ENCODE measurements at places on chromosomes 12 and 14. TPM values are rescaled to one million over a fixed set of nuclear protein-coding genes. Genes with fewer than 3 reads are reported as not detected.

- peak; percentile 13 for DNase-seq
These were observed 170.6 kb downstream of the OTOGL start for GRCh38 chr12:80269803-80270552.

GRCh38 chr12:60853407-60853806 is 1257.6 kb downstream of the SLC16A7 start:
- no peak for DNase-seq

GRCh38 chr12:83939718-83940117 is 972.9 kb downstream of the SLC6A15 start:
- no peak for DNase-seq

The EEA1 gene
- total RNA-seq, result 18.1 TPM

GRCh38 chr12:98325003-98325402 is 190.4 kb upstream of the TMPO start:
- no peak for DNase-seq

The ANKS1B gene
- 331 TPM for total RNA-seq

DNA sequence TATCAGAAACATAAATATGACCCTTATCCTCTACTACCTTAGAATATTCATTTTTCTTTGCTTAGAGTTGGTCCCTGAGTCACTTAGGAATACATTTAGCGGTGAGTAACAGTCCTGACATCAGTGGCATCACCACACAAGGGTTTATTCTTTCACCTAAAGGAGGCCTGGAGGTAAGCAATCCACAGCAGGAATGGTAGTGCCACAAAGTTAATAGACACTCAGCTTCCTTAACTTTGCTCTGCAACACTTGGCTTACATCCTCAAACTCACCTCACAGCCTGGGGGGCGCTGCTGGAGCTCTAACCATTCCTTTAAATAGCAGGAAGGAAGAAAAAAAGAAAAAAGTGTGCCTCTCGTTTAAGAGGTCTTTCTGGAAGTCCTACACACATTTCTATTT is 29.1 kb downstream of the BBOF1 start:
- DNase-seq, result no peak

- DNase-seq, result no peak
These were observed 150.3 kb downstream of the DPF3 start for GRCh38 chr14:72743626-72744025.

The PTPN21 gene
- total RNA-seq, result 13.2 TPM

DNA sequence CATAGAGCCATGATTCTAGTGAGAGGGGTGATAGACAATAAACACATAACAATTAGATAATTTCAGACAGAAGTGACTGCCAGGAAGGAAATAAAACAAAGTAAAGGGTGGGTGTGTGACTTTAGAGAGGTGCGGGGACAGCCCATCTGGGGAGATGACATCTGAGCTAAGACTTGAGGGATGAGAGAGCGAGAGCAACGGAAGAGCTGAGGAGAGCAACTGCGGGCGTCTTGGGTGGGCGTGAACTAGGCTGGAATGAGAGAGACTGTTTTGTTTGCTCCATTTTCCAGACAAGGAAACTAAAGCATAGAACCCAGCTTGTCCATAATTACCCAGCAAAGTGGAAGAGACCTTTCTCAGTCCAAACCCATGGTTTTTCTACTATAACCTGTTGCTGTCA is 25.3 kb downstream of the NRXN3 start:
- no peak for DNase-seq

DNA sequence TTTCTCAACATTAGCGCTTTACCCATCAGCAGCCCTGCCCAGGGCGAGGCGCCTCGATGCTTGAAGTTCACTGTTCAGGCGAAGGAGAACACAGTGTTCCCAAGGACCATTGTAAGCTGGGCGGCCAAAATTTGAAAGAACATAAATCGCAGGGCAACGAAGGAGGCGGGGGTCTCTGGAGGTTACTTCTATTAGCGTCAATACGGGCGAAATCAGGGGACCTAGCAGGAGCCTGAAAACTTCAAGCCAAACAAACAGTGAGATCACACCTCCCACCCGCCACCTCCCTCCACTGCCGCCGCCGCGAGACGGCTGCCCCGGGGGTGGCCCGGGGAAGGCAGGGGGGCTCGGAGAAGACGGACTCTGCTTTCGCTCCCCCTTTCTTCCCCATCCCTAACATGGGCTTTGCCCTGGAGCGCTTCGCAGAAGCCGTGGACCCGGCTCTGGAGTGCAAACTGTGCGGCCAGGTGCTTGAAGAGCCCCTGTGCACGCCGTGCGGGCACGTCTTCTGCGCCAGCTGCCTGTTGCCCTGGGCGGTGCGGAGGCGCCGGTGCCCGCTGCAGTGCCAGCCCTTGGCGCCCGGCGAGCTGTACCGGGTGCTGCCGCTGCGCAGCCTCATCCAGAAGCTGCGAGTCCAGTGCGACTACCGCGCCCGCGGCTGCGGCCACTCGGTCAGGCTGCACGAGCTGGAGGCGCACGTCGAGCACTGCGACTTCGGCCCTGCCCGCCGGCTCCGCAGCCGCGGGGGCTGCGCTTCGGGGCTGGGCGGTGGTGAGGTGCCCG is at the start of gene PDZRN4:
Gene PDZRN4, plus strand, starts transcription at position 263 of the 783 bp plus-strand sequence.
- DNase-seq, result no peak

DNA sequence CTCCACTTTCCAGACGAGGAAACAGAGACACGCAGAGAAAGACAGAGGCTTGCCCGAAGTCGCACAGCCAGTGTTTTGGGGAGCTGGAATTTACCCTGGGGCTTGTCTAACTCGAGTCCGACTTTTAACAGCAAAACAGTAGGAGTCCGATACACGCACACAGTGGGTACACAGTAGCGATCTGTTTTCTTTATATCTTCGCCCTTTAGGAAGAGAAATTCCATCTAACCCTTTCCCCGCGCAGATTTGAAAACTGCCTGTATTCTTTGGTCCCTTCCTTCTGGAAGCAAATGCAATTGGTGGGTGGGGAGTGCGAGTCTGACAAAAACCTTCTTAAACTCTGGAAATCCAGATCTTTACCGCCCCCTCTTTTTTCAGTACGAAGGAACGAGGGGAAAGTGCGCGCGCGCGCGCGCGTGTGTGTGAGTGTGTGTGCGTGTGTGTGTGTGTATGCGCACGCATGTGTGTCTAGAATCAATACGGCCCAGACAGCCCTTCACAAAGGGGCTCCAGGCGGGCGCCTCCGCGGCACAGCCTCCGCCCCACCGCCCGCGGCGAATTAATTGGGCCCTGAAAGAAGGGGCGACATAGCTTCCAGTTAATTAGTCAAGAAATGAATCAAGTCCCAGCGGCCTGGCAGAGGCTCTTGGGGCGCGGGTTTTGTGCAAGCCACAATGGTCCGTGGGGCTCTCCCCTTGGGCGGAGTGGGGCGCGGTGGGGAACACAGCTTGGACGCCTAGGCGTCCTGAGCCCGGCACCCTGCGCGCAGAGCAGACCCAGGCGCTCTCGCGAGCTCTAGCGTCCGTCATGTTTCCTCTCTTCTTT is 14.0 kb upstream of the TBX3 start:
- no peak for DNase-seq

GRCh38 chr12:25914551-25914950 is 43.9 kb upstream of the RASSF8 start:
- no peak for DNase-seq

DNA sequence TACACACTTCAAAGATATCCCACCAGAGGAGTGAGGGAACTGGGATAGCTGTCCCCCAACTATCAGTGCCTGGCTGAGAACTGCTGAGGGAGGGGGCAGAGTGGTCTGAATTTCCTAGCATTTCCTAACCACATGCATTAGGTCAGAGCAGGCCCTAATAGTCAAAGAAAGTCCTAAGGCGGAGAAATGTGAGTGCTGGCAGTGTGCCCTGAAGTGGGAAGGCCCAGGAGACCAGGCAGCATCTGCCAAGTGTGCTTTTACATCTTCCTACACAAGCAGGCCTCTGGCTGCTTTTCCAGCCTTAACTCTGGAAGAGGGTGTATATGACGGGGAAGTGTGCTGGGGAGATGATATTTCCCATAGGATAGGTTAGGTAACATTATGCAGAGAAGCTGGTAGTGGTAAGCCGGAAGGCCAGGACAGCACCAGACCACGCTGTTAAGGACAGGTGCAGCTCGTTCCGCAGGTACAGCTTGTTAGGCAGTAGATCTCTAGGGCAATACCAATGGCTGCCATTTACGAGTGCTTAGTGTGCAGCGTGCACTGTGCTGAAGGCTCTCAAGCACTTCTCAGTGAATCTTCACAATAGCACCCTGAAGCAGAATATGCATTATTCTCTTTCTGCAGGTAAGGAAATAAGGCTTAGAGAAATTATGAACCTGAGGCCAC is 9.1 kb upstream of the CCDC198 start:
- DNase-seq, result no peak

The BLOC1S1 gene
- total RNA-seq, result 16.0 TPM

GRCh38 chr12:3661028-3661427 is 91.9 kb downstream of the CRACR2A start:
- no peak for DNase-seq

DNA sequence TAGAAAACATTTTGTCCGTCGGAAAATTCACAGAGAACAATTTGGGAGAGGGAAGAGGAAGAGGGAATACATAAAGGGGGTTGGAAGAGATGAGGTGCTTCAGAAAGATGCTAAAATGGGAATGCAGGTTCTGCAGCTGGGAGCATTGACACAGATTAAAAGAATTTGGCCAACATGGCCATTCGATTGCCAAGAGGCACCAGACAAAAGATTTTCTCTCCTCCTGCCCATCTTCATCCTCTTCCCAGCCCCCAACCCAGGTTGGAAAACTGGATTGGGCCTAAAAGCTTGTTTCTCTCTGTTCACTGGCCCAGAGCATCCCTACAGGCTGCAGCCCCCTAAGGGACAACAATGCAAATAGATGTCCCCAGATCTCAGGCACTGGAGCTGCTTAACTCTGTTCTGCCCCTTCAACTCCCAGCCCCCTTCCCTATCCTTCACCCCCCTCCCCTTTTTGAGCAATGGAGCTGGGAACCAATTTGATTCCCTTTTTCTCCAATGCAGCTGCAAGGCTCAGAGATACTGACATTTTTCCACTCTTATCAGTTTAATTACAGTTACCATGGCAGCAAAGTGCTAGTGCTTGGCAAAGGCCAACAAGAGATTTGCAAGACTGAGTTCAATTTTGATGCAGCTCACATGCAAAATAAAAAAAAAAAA is 1.9 kb downstream of the LMO3 start:
- no peak for DNase-seq

GRCh38 chr14:96120392-96120791 is 81.2 kb downstream of the C14orf132 start:
- DNase-seq, result no peak

GRCh38 chr14:99320105-99320572 is 48.1 kb upstream of the BCL11B start:
- DNase-seq, result no peak

DNA sequence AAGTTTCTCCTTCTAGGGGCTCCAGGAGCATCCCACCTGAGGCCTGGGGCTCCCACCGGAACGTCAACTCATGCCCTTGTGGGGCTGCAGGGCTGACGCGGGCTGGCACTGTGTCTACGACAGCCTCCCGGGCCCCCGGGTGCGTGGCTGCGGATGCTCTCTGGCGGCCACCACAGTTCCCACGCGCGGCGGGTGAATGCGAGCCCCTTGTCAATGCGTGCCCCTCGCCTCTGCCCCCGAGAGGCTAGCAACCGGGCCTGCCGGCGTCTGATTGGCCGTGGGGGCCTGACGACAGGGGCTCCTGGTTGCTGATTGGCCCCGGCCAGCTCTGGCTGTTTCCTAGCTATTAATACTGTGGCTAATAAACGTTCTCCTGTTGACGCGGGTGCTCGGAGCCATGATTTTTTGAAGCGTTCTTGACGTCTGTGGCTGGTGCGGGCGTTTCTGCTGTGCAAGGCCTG is 1.8 kb upstream of the MEG3 start:
- peak; percentile 87 for DNase-seq

GRCh38 chr14:80208461-80208860 is 2.8 kb downstream of the DIO2 start:
- no peak for DNase-seq

DNA sequence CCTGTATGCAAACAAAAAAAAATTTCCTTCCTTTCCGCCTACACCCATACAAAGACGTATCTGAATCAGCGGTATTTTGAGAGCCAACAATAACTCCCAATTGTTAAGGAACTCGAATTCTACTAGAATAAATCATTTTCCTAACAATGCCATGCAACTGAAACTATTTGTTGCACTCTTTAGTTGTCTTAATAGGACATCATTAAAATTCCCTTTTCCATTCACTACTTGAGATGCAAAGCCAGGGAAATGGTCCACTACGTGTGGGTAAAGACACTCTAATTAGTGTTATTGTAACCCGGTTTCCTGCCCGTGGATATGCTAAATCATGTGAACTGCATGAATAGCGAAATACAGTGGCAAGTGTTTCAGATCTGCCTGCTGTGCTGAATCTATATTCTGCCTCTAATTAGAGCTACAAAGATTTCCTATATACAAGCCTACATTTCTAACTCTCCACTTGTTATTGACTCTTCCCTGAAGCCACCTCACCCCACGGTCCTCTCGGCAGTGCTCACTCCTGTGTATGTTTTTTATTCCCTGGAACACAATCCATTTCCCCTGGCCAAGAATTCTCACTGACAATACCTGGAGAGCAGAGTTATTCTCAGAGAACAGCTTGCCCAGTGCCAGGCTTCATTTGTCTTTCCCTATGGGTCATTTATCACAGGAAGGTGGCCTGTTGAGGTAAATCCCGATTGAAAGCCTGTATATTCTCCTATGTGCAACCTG is 168.3 kb downstream of the PAWR start:
- DNase-seq, result peak; percentile 80

- DNase-seq, result no peak
These were observed 510.4 kb downstream of the SLC16A7 start for GRCh38 chr12:60106214-60106613.

DNA sequence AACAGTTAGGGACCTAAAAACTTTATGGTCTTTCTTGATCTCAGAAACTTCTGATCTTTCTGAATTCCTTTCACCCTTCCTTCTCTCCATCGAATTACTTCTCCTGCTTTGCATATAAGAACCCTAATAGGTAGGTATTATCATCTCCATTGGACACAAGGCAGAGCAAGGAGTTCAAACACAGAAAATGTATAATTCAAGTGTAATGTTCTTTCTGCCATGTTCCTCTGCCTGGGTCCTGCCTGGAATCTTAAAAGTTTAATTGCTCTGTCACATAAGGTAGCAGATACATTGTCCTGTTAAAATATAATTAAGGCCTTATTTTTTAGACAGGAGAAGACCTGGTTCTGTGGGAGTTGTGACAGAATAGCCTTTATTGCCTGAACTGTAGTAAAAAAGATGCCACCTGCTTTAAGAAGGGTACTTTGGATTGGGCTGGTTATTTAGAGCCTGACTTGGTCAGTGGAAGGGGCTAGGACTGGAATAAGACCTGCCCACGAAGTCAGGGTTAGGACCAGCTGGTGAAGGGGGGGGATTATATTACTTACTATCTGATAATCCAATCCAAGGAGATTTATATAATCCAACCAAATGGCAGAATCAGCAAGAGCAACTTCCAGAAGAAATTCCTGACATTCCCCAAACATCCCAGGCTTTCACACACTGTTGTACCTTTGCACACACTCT is 10.4 kb downstream of the G2E3 start:
- DNase-seq, result no peak

The PTCSC3 gene
- not detected for total RNA-seq

- DNase-seq, result peak; percentile 74
These were observed 1.4 kb upstream of the ARHGEF40 start for GRCh38 chr14:21068521-21069387.
